ENCODE measurements at places on chromosomes 3 and 15. TPM values are rescaled to one million over a fixed set of nuclear protein-coding genes. Genes with fewer than 3 reads are reported as not detected.
A peak's percentile ranks its signal among the peaks of the same experiment; 100 is the strongest.

Gene GMPS
- 41.3 TPM for total RNA-seq

Gene B3GNT5
- 24.9 TPM for total RNA-seq

Gene ASB14
- total RNA-seq = not detected

Gene ROPN1
- total RNA-seq = not detected

Gene INKA1
- 20.4 TPM for total RNA-seq

Gene SI
- total RNA-seq = not detected

Gene SQOR
- total RNA-seq = 94.7 TPM

DNA sequence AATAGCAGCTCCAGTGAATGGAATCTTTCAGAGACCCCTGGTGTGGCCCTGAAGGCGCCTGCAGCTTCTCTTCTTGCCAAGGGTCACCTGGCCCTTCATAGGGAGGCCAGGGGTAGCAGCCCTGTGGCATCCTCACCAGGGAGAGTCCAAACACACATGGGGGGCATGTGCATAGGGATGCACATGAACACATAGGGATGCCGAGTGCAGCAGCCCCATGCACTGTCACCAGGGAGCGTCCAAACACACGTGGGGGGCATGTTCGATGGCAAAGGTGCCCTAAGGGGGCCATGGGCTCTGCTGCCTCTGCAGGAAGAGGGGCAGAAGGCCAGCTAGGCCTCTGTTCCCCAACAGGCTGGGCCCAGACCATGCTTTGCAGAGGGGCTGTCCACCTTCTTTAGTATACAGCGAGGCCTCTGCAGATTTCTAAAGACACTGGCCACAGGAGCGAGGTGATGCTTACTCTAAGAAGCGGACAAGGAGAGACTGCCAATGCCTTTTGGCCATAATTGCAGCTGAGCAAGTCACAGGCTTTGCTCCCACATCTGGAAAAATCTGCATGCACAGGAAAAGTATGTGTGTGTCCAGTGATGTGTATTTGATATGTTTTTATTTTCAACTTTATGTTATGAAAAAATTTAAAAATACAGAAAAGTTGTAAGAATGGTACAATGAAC, 21.0 kb downstream of the ANAPC13 start:
- no peak for DNase-seq

- DNase-seq = peak; percentile 60
Measured at GRCh38 chr15:39919748-39920509, at the start of gene GPR176. Gene GPR176, minus strand, starts transcription at chr15:39920266. Its CDS starts 240 bp downstream, at chr15:39920026.

DNA sequence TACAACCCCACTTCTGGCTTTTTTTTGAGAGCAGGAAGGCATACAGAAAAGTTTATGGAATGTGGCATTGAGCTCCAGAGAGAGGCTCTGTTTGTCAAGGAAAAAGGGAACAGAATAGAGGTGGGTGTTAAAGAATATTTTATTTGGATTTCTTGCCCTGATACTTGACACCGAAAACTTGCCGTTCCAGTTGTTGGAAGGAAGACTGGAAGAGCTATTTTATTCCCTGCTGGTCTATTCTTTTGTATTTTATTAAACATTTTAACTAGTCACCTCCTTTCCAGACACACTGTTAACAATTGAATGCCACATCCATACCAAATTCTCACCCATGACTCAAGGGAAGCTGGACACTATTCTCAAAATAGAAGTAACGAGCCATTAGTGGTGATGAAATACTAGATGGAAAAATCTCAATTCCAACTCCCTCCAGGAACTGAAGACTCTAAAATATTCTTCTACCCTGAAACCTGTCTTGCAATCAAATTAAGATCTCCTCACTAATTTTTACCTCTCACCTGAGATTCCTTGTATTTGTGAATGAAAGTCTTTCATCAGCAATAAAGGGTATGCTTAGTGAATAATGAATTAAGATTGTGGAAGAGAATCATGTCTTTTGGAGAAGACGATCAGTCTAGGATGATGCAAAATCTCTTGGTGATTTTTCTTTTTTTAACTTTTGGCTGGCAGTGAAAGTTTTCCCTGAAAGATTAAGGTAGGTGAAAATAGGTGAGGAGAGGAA, 28.5 kb downstream of the GREM1 start:
- DNase-seq = no peak

- no peak for DNase-seq
Measured at GRCh38 chr3:52527732-52528585, 5.7 kb downstream of the NT5DC2 start.

DNA sequence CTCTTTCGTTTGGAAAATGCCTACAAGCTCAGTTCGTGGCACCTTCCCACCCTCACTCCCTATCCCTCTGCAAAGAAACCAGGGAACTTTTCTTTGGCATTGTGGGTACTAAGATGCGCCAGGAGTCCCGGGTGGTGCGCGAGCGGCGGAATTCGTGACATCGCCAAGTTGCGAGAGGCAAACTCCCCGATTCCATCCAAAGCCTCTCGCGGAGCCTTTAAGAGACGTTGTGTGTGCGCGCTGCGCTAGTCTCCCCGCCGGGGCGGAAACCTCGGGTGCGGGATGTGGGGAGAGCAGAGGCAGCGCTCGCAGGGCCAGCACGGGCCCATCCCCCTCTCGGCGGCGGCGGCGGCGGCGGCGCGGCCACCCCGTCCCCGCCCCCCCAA, 443 bp upstream of the NR2F2 start:
- no peak for DNase-seq

GRCh38 chr3:136195258-136196063, 674 bp downstream of the MSL2 start:
- DNase-seq = peak; percentile 26

DNA sequence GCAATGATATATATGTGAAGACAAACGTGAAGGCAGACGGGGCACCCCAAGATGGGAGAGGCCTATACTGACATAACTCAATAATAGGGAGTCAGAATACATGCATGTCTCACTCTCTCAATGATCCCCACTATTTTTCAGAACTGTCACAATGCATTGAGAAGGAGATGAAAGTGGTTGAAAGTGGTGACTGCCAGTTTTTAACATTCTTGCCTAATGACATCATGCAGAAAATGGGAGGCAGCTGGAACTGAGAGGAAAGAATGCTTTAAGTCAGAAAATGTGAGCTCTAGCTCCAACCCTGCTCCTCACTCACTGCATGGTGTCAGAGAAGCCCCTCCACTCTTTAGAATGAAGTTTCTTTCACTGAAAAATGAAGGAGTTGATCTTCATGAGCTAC, 55.3 kb upstream of the P2RY1 start:
- no peak for DNase-seq

DNA sequence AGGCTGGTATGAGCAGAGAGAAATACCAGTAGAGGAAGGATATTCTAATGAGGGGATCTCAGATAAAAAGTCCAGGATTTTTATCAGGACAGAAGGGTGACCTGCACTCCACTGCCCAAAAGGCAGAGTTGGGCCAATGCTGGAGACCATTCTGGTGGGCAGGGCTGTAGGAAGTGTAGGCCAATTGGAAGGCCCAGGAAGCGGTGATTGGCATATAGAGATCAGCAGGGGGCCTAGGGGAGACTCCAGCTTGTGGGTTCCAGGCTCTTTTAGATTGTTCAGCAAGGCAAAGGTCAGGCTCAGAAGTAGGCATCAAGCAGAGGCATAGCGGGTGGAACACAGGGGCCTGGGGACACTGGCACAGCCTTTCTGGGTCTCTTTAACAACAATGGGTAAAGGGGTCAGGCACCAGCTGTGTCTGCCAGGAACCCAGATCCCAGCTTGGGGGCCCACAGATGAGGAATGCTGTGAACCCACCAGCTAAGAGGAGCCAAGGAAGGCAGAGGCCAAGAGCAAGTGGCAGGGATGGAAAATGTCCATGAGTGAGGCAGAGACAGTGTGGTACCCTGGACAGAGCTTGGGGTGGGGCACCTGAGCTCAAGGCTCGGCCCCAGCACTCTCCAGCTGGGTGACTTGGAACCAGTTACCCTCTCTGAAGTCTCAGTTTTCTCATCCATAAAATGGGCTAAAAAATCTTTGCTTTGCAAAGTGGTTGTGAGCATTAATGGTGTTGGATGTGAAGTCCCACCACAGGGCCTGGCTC, 27.0 kb upstream of the RASGRF1 start:
- DNase-seq = no peak

GRCh38 chr3:124926426-124927101, 8.0 kb downstream of the MUC13 start:
- DNase-seq = no peak

DNA sequence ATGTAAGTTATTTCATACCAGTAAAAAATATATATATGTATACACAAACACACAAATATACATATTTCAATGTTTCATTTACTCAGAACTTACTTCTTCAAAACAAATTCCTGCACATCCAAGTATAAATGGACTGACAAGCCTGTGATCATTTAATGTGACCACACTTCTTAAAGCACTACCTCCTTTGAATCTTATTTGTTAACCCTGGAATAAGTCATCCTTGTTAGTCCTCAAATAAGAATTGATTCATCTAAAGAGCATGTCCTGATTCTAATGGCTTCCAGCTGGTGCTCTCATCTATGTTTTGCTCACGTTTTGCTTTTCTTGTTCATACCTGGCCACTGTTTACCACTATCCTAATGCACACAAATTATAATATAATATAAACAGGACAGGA, 103.9 kb upstream of the UBP1 start:
- no peak for DNase-seq

DNA sequence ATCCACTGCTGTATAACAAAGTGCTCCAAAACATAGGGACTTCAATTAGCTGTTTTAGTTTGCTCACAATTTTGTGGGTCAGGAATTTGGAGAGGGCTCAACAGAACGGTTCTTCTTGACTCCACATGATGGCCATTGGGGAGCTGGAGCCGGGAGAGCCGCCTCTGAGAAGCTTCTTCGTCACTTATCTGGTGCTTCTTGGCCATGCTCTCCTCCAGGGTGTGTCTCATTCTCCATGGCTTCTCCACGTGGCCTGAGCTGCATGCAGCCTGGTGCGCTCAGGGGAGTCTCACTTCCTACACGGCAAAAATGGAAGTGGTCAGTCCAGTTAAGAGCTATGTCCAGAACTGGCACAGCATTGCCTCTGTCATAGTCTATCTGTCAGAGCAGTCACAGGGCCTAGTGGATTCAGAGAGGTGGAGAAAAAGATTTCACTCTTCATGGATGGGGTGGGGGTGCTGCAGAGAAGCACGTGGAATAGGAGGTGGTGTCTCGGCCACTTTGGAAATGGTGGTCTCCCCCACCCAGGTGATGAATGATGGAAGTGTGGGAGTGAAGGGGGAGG, 26.3 kb upstream of the PRR23E start:
- no peak for DNase-seq

GRCh38 chr3:80688814-80689213, 921.0 kb upstream of the ROBO1 start:
- peak; percentile 4 for DNase-seq

DNA sequence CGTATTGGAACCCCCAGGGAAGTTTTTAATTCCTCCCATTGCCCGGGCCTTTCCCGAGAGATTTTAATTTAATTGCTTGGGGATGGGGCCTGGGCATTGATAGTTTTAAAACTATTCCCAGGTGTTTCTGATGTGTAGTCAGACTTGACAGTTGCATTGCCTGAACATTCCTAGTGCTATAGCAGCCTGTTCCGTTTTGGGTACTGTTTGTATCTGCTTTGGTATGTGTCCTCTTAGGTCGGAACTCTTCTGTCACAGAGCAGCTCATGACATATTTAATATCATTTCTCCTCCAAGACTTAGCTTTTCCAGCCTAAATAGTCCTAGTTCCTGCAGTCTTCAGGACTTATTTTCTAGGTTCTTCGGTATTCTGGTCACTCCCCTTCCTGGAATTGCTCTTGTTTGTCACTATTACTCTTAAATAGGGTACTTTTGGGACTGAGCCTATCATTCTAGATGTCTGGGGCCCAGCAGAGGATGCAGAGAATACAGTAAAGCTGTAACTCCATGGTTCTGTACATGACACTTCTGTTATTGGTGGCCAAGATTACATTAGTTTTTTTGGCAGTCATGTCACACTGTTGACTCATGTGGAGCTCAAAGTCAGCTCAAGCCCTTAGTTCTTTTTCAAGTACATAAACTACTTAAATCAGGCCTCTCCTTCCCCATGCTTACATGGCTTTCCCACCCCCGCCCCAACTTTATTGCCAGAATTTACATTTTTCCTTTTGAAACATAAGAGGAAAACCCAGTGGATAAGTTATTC, 81.5 kb downstream of the BBX start:
- no peak for DNase-seq

DNA sequence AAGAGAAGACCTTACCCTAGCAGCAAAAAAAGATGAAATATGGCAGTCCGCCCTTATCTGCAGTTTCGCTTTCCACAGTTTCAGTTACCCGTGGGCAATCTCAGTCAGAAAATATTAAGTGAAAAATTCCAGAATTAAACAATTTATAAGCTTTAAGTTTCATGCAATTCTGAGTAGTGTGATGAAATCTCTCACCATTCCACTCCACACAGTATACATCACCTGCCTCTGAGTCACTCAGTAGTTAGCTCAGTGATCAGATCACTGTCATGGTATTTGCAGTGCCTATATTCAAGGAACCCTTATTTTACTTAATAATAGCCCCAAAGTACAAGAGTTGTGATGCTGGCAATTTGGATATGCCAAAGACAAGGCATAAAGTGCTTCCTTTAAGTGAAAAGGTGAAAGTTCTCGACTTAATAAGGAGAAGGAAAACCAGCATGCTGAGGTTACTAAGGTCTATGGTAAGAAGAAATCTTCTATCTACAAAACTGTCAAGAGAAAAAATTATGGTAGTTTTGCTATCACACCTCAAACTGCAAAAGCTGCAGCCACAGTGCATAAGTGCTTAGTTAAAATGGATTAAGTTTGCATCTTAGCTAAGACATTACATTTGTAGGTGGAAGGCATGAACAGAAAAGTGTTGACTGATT, 48.1 kb downstream of the HSPBAP1 start:
- no peak for DNase-seq

GRCh38 chr3:178960181-178960580, 111.4 kb downstream of the ZMAT3 start:
- no peak for DNase-seq

DNA sequence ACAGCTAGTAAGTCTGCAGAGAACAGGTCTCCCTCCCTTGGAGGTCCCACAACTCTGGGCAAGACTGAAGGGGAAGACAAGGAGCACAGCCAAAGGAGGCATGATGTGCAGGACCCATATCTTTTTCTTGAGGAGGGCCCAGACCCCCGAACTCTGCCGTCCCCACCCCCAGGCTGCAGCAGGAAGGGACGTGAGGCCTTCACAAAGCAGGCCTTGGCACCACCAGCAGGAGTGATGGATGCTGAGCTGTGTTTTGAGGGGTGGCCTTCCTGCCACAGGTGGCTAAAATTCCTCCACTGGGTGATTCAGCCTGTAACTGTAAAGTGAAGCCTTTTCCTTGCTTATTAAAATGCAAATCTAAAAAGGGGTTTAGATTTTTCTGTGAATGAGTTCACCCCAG, 8.6 kb downstream of the PLA2G4D start:
- DNase-seq = no peak

DNA sequence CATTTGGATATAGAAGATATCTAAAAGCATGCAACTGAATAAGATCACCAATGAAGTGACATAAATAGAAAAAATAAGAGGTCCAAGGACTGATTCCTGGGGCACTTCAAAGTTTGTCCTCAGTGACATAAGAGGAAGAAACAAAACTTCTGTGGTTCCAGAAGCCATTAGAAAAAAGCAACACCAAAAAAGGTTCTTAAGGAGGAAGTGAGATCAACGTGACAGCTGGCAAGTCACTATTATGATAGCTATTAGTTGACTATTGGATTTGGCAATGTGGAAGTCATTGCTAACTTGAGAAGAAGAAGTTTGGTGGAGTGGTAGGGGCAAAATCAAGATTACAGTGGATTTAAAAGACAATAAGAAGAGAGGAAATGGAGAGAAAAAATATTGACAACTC, 1098.3 kb downstream of the NAALADL2 start:
- DNase-seq = no peak

Data from pulmonary artery endothelial cell (primary cell).